Stimulated activated CD4-positive, alpha-beta T cell treated with anti-CD3 and anti-CD28 coated beads, Interleukin-4, amount 100 ng/mL, for 1 hour (primary cell): ENCODE measurements at places on chromosomes 3 and 15.

DNA sequence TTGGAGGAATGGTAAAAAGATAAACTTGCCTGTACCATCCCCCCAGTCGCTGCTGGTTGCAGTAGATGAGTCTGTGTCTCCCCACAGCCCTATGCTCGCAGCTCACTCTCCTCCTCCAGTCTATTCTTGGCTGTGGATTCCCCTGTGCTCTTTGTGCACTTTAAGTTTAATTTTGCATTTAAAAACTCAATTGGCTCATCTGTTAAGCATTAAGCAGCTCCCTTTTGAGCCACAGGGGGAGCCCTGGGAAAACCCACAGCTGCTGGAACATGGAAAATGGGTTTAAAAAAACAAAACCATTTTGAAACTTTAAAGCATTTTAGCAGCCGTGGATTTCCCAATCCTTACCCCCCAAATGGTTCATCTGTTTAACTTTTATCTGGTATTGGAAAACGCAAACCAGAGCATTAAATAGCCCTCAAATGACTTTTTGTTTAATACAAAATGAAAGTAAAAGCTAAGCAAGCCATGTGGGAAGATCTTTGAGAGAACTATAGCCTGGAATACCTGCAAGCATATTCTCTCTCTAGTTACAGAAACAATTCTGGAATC is 536.9 kb downstream of the ZIC1 start:
- DNase-seq = no peak

GRCh38 chr3:148230473-148230872 is 467.2 kb upstream of the AGTR1 start:
- DNase-seq = no peak

GRCh38 chr3:141493184-141493583 is 6.4 kb downstream of the RASA2 start:
- DNase-seq = no peak

DNA sequence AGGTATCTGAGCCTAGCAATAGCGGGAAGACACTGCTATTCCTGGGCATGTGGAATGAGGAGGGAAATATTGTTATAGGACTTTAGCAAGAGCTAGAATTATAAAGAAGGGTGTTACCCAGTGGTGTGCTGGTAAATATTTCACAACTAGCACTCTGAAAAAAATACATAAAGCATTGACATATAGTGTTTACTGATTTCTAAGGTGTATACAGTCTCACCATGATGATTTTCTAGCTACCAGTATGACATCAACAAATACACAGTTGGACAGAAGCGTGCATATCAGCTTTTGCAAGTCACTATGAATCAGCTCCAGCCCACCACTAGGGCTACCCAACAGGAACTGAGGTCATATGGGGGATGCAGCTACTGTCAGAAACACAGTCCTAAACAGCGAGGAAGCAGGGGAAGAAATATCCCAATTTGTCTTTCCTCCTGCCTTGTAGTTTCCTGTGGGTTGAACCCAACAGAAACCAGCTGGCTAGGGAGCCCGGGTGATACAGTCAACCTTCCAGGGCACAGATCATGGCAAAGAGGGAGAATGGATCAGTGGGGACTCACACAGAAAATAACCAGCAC is 39.6 kb downstream of the HGD start:
- DNase-seq = no peak

DNA sequence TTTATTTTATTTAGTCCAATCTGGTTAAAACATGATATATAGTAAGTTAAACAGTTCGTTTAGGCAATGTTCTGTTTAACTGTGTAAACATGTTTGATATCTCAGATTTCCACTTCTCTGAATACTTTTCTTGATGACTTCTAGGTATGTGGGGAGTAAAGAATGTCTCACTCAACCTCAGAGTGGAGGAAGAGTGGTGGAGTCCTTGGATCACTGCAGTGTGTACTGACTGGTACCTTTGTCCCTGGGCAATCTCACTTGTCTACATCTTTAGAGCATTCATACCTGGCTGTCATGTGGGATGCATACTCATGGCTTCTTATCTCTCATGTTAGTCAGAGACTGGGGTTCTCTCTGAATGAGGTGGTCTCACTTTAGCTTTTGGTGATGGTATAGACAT is 15.6 kb downstream of the GADL1 start:
- no peak for DNase-seq
